ENCODE measurements at places on chromosomes 4 and X.
A peak's percentile ranks its signal among the peaks of the same experiment; 100 is the strongest.

- no peak for DNase-seq
Observed at GRCh38 chr4:1769692-1770091, 23.4 kb upstream of the FGFR3 start.

- no peak for DNase-seq
Observed at GRCh38 chrX:150240643-150240970, 122.5 kb upstream of the MAMLD1 start.

DNA sequence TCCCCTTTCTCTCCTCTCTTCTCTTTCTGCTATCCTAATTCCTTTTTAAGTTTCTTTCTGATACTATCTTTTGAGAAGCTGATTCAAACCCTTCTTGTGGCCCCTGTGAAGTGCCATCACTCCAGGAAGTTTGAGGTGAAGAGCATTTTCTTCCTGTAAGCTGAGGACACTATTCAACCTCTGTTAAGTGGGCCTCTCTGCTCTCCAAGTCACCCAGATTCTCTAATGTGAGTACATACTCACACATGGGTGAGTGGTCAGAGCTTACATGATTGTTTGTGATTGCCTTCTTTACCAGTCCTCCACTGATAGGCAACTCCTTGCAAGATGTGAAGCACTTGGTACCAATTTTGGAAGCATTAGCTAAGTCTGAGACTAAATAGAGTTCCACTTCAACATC, 18.4 kb upstream of the SMIM10L2A start:
- no peak for DNase-seq

DNA sequence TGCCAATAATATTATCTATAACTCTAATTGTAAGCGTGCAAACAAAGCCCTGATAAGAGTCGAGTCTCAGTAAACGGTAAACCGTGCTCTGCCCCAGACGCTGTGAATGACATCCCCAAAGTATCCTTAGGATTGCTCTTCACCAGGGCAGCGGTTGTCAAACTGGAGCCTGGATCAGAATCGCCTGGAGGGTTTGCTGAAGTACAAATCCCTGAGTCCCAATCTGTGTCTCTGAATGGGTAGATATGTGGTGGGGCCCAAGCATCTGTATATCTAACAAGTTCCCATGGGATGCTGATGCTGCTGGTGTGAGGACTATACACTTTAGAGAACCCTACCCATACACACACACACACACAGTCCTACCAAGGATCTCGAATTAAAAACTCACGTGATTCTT, 813 bp upstream of the APBB2 start:
- no peak for DNase-seq

- no peak for DNase-seq
Observed at GRCh38 chr4:15130441-15130840, 128.2 kb downstream of the CPEB2 start.

DNA sequence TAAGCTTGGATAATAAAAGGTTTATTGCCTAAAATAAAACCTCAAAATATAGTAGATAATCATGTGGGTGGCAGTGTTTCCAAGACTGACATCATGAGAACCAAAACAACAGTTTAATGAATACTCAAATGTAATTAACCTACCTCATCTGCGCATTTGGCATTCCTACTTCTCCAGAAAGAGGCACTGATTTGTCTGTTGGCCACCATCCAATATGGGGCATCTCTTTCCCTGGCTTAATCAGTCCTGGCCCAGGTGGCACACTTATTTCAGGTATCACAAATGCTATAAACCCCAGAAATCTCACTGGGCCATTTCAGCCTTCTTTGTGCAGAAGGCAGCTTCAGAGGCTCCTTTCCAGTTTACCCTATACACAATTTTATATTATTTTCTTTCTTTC, 192.2 kb downstream of the COMMD8 start:
- no peak for DNase-seq

- DNase-seq: no peak
Observed at GRCh38 chr4:166293556-166293955, 420.5 kb downstream of the TLL1 start.

- DNase-seq: no peak
Observed at GRCh38 chr4:45062935-45063545, 336.7 kb upstream of the GNPDA2 start.

DNA sequence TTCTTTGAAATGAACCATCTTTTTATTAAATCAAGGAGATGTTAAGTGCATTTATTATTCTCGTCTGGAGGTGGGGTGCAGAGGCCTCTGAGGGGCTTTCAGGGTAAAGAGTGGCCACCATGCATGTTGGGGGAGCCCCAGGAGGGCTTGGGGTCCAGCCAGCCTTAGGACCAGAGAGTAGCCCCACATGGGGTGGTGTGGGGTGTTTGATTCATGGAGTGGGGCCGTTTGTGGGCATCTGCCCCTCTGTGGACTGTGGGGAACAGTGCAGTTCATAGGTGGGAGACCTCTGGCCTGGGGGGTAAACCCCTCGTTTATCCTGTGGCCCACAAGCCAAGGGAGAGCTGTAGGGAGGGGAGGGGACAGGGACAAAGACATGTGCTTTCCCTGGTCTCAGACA, 26.9 kb downstream of the HTRA3 start:
- no peak for DNase-seq

DNA sequence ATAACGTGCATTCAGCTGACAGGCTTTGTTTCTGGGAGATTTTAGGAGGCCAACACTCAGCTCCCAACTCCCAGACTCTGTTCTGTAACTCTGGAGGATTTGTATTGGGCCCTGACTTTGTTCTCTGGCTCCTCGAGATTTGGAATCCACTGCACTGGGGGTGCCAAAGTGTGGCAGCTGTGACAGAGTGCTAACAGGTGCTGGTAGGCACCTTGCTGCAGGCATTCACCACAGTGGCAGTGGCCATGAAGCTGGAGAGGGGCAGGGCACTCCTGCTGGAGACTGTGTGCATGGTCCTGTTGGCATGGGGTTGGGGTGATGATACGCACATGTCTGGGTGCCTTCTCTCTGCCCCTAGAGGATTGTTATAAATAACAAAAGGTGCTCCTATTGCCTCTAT, 1094.9 kb upstream of the SLIT2 start:
- no peak for DNase-seq

DNA sequence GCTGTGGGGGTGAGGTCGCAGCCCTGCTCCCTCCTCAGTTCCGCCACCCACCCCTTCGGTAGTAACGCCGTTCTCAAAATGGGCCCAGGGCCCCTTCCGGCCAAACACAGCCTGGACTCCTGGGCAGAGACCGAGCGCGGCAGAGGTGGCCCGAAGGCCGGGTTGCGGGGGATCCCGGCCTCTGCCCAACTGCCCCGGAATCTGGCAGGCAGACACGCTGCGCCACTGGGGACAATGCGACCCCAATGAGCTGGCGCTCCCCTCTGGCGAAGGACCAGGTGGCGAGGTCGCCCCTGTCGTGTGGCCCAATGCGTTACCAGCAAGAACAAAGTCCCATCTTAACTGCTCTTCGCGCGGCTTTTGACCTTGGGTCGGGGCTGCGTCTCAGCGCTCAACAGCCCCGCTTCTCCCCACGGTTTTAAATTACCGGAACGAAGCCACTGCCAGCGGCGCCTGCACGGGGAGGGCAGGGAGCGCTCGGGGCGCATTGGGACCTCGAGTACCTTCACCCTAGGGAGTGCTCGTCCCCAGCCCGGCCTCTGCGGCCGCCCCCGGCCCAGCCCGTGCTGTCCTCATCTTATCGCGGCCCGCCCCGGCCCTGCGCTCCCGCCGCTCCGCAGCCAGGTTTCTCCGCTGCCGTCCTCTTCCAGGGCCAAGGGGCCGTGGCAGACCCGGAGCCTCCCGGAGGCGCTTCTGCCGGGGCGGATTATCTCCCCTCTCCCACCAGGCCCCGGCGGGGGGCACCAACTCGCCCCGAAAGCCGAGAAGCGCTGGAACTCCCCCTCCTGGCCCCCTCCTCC, 22.2 kb upstream of the HMX1 start:
- DNase-seq: no peak

- no peak for DNase-seq
Observed at GRCh38 chrX:135522878-135523693, 2.6 kb downstream of the INTS6L start.

DNA sequence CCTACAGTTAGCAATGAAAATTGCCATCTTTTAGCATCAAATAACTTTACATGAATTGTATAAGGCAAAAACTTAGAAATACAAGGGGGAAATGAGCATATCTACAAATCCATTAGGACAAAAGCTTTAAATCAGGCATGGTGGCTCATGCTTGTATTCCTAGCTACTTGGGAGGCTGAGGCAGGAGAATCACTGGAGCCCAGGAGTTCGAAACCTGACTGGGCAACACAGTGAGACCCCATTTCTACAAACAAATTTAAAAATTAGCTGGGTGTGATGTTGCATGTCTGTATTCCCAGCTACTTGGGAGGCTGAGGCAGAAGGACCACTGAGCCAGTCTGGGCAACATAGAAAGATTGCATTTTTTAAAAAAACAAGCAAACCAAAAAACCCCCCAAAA, 61.3 kb downstream of the EIF4E start:
- DNase-seq: no peak

DNA sequence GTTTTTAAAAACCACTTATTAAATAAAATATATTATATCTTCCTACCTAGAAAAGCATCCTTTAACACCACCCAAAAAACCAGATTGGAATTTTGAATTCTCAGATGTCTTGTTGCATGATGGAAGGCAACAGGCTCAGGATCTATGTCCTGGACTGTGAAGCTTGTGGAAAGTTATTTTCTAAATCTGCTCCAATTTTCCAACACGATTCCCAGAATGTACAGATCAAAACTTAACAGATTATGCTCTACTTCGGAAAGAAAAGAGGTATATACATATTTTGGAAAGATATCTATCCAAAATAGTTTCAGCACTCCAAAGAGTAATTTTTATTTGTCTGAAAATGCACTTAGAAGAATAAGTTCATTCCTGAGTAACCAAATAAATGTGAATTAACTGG, 291.7 kb upstream of the EMCN start:
- no peak for DNase-seq

DNA sequence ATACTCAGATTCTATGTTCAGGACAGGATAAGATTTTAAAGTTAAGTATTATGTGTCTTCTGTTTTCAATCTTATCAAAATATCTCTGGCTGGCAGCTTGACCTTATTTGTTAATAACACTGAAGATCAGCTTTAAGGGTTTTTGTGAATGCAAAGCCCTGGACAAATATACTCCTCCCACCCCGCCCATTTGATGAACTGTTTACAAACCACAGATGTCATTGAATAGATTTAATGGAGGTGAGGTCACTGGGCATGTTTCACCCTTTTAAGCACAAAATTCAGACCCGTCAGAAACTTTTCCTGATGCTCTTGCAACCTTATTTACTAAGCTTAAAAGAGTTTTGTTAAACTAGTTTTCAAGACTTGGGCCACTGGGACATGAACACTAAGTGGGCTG, 10.1 kb upstream of the CXCL8 start:
- DNase-seq: no peak

- DNase-seq: no peak
Observed at GRCh38 chrX:136198678-136199243, 51.4 kb downstream of the FHL1 start.

GRCh38 chrX:147891896-147892295, 19.8 kb upstream of the FMR1 start:
- DNase-seq: no peak

DNA sequence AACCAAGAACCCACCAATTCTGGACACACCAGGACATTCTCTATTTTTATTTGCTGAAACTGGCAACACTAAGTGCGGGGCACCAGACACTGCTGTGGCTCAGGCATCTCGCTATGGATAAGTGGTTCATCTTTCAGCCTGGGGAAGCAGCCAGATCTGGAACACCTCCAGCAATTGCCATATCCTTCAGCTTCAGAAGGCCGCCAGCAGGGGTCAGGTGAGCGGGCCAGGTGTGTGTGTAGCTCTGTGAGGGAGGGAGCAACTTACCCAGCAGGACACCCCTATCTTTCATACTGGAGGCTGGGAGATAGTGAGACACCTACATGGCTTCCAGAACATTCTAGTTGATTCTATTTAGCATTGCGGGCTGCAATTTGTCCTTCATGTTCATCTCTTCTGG, 57.0 kb upstream of the GBA3 start:
- DNase-seq: no peak

GRCh38 chrX:6614506-6614905, 79.6 kb upstream of the VCX3A start:
- DNase-seq: no peak

DNA sequence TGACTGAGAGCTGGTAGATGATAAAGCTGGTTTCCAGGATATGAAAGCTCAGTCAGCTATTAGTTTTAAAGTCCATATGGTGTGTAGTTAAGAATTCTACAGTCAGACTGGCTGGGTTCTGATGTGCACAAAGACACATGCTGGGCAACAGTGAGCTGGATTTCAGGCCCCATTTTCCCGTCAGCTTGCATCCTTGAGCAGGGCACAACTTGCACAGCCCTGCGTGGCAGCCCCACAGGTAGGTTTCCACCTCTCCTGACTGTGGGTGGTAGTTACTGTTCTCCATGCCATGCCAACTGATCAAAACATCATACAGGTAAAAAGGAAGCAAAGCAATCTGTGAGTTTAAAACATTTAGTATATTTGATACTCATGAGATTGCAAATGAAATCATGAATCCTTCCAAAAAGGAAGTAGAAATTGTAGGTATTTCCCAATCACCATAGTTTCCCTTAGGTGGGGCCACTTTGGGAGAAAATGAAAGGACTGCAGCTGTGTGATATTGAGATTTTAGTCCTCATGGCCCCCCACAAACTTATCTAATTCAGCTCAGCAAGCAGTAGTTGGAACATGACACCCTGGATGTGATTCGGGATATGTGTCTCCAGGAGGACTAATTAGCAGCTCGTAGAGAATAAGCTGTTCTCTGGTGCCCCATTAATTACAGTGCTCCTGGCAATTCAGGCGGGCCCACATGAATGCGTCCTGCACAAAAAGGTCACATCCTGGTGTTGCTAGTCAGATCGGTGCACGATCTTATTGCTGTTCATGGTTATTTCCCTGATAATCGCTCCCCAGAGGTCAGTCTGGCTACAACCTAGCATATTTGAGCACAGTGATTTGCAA, 42.4 kb upstream of the NOCT start:
- no peak for DNase-seq

DNA sequence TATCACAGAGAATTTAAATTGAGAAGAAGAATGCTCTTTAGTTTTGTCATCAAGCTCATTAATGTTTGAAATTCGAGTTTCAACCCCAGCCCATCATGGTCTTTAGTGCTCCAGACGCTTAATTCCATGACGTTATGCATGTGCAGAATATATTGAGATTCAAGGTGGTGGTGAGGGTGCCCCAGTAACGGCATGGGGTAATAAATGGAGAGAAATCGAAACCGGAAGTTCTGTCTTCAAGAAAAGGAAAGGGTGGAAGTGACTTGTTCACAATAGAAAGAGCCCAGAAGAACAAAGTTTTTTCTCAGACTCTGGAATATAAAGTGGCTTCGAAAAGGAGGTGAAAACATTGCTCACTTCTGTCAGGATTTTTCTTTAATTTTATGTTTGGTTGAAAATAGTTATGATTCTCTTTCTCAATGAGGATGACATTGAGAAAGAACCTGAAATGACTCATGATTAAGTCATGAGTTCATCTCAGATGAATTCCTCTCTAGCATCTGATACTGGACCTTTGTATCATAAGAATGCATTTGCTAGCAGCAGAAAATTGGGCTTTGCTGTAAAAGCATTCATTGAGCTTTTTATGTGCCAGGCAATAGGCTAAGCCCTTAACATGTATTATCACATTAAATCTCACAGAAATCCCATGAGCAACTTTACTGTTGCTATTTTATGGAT, 779 bp upstream of the DDX60L start:
- DNase-seq: peak; percentile 71
